BJ (cell line): ENCODE measurements at places on chromosomes 3 and 15.

DNA sequence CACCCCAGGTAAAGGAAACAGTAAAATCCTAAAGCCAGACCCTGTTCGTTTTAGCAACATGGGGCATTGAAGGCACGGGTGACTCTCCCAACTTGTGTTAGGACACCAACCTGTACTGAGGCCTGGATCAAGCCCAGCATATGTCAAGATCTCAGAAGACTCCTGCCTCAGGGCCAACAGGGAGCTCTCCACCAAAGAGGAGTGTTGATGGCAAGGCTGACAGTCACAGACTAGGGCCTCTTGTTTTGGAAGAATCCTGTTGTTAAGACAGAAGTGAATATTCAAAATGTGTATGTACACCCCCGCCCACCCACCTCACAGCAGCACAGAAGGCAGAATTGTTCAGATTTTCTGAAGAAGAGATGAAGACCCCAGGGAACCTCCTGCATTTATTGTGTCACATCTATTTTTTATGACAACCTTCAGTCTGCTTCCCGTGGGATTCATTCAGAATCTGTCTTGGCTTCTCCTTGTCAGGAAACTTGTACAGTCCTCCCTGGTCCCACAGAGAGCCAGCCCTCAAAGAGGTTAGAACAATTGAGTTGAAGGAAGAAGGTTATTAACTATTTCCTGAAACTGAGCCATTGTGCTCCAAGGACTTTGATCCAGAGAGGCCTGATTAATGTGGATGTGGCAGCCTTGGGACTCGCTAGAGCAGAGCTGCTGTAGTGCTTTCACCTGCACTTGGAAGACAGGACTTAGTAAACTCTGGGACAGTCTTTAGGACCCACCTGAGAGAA lies 61.7 kb upstream of the PLXNA1 start:
- DNase-seq: no peak

GRCh38 chr3:196501316-196502044 lies 2.1 kb downstream of the RNF168 start:
- DNase-seq: no peak

GRCh38 chr15:66290007-66290406 lies 3.4 kb upstream of the DIS3L start:
- no peak for DNase-seq

- DNase-seq: no peak
These were observed 2.6 kb upstream of the ZSCAN2 start for GRCh38 chr15:84598250-84598649.

DNA sequence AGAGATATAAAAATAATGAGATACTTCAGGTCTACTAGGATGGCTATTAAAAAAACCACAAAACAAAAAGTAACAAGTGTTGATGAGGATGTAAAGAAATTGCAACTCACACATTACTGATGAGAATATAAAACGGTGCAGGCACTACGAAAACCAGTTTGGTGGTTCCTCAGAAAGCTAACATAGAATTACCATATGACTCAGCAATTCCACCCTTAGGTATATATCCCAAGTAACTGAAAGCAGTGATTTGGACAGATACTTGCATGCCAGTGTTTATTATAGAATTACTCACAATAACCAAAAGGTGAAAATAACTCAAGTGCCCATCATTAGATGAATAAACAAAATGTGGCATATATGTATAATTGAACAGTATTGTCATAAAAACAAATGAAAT lies 87.5 kb upstream of the MELTF start:
- DNase-seq: no peak

GRCh38 chr15:68667800-68668625 lies 89.2 kb downstream of the CORO2B start:
- DNase-seq: no peak

DNA sequence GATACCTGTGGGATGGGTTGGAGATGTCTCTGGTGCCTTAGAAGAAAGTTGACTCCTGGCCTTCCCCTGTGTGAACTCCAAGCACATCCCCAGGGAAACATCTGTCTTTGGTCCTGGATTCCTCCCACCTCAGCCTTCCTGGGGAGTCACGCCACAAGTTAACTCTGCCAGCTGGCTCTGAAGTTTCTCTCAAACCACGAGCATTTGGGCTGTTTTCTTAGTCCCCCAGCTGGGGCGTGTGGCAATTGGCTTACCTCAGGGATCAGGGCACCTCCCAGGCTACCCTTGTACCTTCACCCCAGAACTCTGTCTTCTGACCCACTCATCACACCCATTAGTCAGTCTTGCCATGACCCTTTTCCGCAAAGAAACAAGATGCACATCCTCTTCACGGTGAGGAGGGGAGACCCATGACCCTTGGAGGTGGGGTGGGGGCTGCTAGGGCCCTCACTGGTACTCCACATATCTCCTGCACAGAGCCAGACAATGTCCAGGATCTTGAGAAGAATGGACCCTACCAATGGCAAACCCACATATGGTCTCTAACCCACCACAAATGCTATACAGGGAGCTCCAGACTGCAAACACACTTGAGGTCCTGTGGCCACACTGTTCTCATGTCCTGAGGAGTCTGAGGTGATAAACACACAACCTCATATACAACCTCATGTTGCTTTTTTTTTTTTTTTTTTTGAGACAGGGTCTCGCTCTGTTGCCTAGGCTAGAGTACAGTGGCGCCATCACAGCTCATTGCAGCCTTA lies 3.9 kb downstream of the NEIL1 start:
- no peak for DNase-seq

DNA sequence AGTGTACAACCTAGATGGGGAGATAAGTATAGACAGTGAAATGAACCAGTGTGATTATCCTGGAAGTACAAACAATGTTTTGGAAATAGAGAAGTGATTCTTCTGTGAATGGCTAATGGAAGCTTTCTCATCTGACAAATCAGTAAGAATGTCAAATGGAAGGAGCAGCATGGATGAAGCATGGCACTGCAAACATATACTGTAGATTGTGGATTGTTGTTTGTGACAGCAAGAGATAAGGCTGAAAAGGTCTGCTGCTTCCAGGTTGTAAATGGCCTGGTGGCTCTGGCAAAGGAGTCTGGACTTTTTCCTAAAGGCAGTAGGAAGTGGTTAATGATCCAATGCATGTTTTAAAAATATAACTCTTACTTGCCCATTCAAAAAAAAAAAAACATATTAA lies 71.3 kb downstream of the FBN1 start:
- DNase-seq: no peak

DNA sequence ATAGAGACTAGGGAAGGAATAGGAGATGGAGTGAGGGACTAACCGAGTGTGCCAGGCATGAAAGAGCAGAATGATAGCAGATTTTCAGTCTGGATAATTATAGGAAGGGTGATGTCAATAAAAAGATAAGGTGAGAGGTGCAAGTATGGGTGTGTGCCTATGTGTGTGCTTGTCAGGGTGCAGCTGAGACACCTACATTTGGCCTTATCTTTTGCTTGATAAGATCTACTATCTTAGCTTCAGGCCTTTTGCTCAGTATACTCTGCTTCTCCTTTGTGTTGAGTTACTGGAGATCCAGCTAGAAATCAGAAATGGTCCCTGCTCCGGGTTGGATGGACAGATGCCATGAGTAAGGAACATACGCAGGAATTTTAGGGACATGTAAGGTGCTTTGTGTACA lies 17.4 kb downstream of the ARL14 start:
- DNase-seq: no peak

GRCh38 chr3:242602-243355 lies 46.2 kb downstream of the CHL1 start:
- DNase-seq: no peak

- DNase-seq: no peak
These were observed 730.7 kb upstream of the ALCAM start for GRCh38 chr3:104635872-104636580.

DNA sequence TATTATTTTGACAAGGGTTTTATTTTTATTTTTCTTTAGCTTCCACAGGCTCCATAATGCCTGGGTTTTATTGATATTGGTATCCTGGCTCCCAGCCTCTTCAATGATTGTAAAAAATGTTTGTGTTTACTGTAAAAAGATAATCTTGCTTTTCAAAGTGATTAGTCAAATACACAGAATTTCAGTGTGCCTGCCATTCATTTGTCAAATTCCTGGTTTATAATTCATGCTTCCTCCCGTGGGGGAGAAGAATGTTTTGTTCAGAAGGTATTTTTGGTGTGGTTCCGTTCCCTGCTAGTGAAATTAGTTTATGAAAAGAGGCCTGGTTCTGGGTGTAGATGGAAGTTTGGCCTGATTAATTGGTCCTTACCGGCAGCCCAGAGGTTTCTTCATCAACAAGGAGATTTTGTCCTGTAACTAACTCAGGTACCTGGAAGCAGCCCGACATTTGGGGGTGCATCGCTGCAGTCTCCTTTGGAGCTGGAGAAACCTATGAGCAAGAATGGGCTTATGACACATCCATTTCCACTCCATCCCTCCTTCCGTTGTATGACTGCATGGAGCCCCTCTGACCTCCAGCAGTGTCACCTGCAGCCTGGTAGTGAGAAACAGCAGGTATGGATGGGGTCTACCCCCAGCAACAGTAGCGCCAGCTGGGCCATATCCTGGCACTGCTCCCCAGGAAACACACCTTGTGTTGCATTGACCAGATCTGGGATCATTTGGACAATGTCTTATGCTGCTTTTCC lies 101.5 kb downstream of the PGPEP1L start:
- DNase-seq: no peak

DNA sequence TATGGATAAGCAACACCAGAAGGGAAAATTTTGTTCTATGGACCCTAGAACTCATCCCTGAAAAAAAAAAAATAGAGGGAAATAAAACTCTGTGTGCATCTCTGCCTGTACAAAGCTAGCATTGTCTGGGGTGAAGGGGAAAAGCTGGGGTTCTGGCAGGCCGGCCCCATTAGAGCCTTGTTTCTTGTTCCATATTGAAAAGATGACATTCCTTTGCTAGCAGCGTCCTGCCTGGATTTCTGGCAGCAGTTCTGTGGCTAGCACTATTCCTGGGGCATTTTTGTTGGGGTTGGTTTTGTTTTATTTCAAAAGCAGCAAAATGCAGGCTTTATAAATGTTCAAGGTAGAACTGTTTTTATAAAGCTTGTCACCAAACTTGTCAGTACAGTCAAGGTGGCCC lies 45.2 kb downstream of the RARB start:
- no peak for DNase-seq

- peak; percentile 44 for DNase-seq
These were observed 26.2 kb downstream of the IFT80 start for GRCh38 chr3:160372780-160373179.

DNA sequence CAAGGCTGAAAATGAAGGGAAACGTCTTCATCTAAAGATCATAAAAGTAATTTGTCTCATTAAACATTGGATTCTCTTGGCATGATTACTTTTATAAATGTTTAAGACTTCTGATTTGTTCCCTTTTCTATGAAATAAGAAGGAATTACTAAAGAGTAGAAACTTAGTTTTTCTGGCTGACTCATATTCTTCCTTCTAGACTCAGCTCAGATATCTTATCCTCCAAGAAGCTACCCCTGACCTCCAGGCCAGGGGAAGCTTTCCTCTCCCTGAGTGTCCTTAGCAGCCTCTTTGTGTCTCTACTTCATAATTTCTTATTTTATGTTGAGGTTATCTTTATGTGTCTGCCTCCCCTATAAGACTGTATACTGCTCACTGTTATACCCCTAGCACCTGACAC lies 291.9 kb upstream of the STT3B start:
- DNase-seq: no peak

GRCh38 chr3:28949580-28949979 lies 331.3 kb upstream of the RBMS3 start:
- DNase-seq: no peak

GRCh38 chr3:102113421-102114041 lies 264.2 kb downstream of the NFKBIZ start:
- DNase-seq: no peak

GRCh38 chr15:98312913-98313312 lies 335.4 kb upstream of the IGF1R start:
- DNase-seq: no peak

DNA sequence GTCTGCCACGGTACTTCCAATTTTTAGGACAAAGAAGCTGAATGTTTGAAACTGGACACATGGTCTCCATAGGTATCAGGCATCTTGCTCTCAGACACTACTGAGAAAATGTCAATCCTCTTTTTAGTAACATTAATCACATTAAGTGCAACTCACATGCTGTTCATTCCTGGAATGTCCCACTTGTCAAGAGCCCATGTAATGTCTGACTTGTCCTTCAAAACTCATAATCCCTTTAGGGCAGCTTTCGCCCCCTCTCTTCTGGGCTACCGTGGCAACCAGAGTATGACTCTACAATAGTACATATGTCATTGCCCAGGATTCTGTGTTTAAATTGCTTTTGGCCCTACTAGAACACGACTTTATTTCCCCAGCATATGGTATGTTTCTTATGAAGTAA lies 12.3 kb downstream of the NUDT16 start:
- DNase-seq: no peak

DNA sequence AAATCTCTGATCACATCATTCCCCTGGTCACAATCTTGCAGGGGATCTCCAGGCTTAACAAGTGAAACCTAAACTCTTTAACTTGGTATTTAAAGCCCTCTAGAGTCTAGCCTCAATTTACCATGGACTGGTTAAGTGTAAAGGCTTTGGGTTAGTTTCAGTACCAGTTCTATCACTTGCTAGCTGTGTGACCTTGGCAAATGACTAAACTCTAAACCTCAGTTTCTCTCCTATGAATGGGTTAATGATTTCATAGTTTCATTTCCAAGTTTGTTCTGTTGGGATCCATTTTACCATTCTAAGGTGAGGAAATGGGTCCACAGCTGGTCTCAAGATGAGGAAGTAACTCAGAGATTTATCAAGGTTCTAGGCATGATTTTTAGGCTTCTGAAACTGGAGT lies 38.8 kb upstream of the TIMP4 start:
- DNase-seq: no peak

DNA sequence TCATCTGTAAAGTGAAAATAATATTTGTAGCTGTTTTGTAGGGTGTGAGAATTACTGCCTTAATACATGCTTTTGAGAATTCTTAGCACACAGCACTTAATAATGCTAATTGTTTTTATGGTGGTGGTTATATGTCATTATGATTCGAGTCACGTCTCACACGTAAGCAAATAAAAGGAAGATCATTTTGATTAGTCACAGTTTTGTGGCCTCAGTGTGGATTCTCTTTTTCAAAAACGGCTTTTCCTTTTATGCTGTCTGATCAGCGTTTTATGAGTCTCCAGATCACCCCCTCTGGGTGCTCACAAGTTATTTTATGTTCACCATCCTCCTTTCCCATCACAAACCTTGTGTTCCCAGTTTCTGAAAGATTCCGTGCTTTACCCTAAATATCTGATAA lies 255.6 kb upstream of the CNTN4 start:
- DNase-seq: no peak
